WTC11 (cell line): ENCODE measurements at places on chromosomes 6 and 20. TPM values are rescaled to one million over a fixed set of nuclear protein-coding genes. Genes with fewer than 3 reads are reported as not detected.

DNA sequence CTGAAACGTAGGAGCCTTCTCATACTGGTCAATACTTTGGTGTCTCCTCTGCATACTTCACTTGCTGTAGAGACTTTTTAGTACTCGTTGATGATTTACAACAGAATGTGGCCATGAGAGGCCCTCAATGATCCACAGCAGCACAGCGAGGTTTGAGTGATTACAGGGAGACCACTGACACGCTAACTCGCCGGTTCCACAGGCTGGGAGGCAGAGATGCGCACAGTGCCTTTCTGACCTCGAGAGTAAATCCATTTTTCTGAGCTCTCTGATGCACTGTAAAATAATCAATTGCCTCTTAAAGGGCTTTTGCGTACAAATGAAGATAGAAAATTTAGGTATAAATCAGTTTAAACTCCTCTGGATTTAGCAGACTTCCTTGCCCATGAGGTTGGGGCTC is 56.2 kb upstream of the TBC1D7 start:
- no peak for DNase-seq

DNA sequence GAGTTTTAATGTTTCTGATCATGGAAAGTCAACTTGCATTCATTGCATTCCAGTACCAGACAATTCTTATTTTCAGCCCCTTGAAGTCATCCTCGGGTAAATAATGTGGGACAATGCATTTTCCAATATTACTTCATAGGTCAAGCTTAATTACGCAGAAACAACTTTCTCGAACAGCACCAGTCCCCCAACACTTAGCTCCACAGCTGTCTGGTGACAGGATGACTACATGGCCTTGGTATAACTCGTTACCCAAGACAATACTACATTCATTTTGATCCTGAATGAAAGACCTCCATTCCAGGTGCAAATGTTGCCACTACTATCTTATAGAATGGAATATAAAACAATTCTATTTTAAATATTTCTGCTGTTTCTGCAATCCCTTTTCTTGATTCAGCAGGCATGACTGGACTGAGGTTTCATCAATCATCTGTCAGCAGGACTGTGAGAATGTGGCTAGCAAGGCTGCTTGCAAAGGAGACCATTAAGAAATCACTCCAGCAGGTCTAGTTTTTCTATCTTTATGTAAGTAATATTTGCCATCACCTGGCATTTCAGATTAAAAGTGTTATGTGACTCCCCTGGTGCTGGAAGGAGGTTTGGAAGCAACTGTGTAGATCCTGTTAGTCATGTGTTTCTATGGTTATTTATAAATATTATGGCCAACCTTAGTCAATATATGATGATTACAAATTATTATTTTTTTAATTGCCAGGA is 147.9 kb downstream of the HAO1 start:
- DNase-seq = no peak

DNA sequence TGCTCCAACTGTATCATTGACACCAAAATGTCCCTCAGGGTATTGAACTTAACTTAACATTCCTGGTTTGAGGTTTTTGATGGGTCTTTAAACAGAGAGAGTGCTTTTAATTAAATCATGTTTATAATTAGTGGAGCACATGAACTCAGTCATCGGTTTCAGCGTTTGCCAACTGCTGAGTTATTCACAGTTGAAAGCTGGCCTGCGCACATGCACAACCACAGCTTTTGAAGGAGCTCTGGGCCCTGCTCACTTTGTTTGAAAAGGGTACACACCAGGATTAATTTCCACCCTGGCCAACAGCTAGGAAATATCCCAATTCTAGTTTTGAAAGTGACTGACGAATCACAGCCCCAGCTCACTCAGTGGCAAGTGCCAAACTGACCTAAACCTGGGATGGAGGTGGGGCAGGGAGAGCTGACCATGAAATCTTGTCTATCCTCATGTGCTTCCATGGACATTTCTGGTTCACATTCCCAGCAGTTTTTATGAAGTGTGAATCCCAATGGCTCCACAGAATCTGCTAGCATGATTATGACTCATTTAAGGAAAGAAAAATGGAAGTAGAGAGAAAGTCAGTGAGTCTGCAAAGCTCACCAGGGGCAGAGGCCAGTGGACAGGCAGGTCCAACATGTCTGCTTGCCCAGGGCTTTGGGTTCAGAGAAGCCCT is 247.8 kb downstream of the FNDC1 start:
- no peak for DNase-seq

GRCh38 chr6:9204171-9204570 is 768.8 kb upstream of the SLC35B3 start:
- DNase-seq = no peak

- DNase-seq = no peak
These were observed 12.2 kb upstream of the TRPC4AP start for GRCh38 chr20:35104685-35105295.

DNA sequence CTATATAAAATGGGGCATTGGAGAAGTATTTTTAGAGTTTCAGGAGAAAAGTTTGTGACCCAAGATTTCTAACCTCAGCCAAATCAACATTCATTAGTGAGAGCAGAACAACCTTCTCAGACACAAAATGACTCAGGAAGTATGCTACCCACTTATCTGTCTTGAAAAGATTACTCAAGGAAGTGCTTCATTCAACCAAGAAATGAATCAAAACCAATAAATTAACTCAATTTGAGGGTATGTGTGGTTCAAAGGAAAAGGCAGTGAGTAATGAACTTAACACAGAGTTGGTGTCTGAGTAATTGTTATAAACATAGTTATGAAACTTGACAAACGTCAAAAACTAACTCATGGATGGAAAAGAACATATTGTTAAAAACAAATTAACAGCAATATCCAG is 227.6 kb downstream of the HAO1 start:
- no peak for DNase-seq

DNA sequence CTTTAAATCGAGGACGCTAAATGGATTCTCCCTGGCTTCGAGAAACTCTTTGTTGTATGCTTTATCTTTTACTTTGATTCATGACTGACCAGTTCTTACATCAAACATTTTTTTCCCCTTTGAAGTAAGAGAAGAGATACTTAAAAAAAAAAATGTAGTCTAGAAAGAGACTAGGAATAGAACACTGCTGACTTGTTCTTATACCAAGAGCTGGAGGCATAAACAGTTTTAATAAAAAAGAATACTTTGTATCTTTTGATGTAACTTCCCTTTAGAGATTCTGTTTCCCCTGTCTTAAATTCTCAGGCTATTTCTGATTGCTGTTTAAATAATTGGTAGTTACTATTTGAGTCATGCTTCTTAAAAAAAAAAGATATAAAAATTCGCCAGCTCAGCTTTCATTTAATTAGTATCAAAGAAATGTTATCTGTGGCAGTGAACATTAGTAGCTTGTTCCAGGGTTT is 4.8 kb downstream of the ASXL1 start:
- no peak for DNase-seq

- DNase-seq = no peak
These were observed 19.2 kb upstream of the TBC1D22B start for GRCh38 chr6:37238381-37238780.

GRCh38 chr20:62537649-62538292 is 62.0 kb upstream of the GATA5 start:
- peak; percentile 48 for DNase-seq

DNA sequence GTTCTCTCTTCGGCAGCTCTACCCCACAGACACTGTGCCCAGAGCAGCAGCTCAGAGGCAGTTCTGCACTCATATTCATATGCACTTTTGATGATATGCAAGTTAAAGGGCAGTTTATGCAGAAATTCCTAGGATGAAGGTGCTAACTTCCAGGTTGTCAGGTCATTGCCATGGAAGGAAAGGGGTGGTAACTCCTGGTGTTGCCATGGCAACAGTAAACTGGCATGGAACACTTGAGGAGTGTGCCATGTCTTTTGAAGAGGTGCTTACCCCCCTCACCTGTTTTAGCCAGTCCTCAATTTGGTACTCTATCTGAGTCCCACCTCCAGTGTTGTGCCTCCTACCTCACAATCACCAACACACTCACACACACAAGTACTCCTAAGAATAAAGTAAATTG is 539.4 kb upstream of the BTBD3 start:
- DNase-seq = no peak

GRCh38 chr20:50982363-50982762 is 23.7 kb downstream of the MOCS3 start:
- DNase-seq = no peak

DNA sequence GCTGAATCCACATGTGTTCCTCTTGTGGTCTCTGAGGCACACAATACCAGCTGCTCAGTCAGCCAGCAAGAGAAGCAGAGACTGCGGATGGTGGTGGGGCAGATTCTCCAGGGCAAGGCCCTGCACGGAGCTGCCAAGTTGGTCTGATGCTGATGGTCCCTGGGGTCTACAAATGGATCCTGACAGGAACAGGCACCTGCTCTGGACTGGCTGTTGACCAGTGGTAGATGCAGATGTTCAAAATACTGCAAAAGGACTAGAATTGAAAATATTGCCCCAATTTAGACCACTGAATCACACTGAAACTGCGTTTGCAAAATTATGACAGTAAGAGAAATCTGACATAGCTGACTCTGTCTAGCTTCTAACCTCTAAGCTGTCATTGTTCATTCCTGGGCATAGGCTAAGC is 29.6 kb upstream of the TUBB2A start:
- no peak for DNase-seq

- DNase-seq = no peak
These were observed 909 bp upstream of the NUDT3 start for GRCh38 chr6:34393191-34393965.

- DNase-seq = no peak
These were observed 9.5 kb downstream of the BRD2 start for GRCh38 chr6:32977953-32978324.

DNA sequence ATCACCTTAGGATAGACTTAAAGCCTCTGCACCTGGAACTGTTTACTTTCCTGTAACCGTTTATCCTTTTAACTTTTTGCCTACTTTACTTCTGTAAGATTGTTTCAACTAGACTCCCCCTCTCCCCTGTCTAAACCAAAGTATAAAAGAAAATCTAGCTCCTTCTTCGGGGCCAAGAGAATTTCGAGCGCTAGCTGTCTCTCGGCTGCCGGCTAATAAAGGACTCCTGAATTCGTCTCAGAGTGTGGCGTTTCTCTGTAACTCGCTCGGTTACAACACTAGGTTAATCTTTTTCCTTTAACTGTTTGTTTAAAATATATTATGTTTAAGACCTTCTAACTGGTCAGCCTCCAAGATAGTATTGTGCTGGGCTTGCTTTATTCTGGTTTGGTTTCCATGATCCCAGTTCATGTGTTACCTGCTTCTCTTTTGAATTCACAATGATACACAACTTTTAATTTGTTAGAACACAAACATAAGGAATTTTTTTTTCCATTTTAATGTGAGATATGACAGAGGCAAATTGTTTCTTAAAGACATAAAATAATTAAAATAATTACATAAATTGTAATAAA is 8.7 kb upstream of the NQO2 start:
- no peak for DNase-seq

- DNase-seq = no peak
These were observed 42.4 kb downstream of the NEDD9 start for GRCh38 chr6:11189865-11190624.

DNA sequence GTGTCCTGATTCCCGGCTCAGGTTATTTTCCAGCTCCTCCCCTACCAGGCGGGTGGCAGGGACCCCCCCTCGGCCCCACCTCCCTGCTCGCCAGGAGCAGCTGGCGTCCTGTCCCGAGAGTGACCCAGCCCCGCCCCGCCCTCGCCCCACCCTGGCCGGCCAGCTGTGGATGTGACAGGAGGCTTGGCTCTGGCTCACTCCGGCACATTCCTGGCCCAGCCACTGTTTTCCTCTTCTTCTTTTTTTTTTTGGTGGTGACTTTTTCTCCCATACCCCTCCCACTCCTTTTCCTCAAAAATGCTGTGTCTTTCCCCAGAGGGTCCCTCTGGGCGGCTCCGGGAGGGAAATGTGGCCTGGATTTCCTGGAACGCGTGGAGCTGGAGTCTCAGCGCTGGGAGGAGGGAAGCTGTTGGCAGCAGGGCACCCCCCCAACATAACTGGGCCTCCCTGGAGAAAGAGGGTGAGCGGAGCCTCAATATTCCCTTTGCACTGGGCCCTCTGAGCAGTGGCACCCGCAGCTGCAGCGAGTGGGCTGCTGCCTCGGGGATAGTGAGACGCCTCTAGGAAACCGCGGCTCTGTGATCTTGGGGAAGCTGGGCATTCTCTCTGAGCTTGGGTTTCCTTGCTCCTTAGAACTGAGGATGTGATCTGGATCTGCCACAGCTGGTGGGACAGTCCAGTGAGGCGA is 28.3 kb upstream of the CSNK2A1 start:
- DNase-seq = peak; percentile 60

DNA sequence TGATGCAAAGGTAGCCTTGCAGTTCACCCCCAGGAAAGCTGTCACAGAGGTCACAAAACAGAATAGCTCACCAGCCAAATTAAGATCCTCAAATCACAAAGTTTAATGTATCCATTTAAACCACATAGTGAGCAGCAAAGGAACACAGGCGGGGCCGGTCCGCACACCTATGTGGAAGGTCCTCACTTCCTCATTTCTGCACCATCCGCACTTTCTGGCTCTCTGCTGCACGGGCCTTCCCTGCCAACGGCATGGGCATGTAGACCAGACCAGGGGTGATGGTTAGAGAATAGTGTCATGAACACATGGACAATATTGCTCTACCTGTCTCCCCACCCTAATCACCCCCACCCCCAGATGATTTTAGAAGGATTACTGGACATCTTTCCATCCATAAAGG is 12.1 kb upstream of the TBXT start:
- DNase-seq = no peak

The DEFB126 gene
- 0.89 TPM in 1 of 3 replicates, not detected in the others for total RNA-seq

The PARD6B gene
- 29.6 to 38.0 TPM (median 37.5 TPM) in 3 replicates for total RNA-seq

The VSX1 gene
- total RNA-seq = 0.23 TPM in 1 of 3 replicates, not detected in the others

The OR12D2 gene
- total RNA-seq = not detected in 3 replicates

The SLA2 gene
- total RNA-seq = 0.11 to 0.23 TPM (median 0.17 TPM) in 3 replicates

The ZNF165 gene
- total RNA-seq = 8.0 to 9.4 TPM (median 9.2 TPM) in 3 replicates

The RAET1G gene
- not detected in 3 replicates for total RNA-seq

The ZBTB46 gene
- 18.9 to 20.1 TPM (median 20.1 TPM) in 3 replicates for total RNA-seq
